Mesothelial cell of epicardium (in vitro differentiated cells): ENCODE measurements at places on chromosomes 5 and 9. TPM values are rescaled to one million over a fixed set of nuclear protein-coding genes. Genes with fewer than 3 reads are reported as not detected.

GRCh38 chr5:161305601-161306000 is 240.9 kb downstream of the GABRB2 start:
- no peak for DNase-seq

Gene SPATA31E1
- 0.09 TPM in 1 of 3 replicates, not detected in the others for total RNA-seq

DNA sequence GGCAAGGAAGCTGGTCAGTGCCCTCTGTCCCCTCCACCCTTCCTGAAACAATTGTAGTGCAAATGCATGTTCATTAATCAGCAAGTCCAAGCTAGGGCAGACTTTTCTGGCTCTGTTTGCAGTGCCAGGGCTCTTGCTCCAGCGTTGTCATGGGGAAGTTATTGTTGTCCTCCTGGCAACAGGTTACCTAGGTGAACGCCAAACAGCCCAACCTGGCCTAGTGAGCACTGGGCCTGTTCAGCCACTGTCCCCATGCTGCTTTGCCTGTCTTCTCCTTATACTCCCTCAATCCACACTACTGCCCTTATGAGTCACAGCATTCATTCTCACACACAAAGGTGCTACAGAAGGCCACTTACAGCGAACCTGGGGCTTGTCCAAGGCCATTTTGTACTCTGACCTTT is 34.5 kb upstream of the GLIS3 start:
- DNase-seq, result no peak

DNA sequence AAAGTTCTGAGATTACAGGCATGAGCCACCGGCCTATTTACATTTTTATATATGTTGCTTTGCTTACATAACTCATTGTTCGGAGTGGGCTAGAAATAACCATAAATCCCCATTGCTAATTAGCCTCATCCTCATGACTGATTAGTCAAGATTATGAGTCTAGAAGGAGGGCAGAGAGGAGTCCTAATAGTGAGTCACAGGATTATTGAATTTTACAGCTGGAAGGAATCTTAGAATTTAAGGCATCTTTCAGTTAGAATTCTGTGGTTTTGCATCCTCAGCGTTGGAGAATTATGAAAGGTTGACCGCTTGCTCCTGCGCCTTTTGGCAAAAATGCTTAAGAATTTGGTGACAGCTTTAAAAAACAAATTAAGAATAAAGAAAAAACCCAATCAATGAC is 2.6 kb upstream of the PBX3 start:
- DNase-seq, result no peak

DNA sequence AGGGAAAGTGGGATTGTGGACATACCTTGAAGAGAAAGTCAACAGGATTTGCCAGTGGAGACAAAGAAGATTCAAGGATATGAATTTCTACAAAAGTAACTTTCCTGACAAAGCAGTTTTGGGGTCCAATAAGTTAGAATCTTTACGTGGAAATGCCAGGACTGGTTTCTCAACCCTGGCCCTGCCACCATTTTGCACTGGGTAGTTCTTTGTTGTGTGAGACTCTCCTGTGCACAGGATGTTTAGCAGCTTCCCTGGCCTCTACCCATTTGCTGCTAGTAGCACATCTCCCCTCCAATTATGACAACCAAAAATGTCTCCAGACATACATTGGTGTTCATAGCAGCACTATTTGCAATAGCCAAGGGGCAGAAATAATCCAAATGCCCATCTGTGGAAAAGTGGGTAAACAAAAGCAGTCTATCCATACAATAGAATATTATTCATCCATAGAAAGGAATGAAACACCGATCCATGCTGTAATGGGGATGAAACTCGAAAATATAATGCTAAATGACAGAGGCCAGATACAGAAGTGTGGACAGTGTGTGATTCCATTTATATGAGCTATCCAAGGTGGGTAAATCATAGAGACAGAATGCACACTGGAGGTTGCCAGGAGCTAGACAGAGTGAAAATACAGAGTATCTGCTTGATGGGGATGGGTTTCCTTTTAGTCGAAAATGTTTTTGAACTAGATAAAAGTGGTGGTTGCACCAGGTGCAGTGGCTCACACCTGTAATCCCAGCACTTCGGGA is 91.4 kb downstream of the NSUN2 start:
- DNase-seq, result peak; percentile 10
